Peyer's patch (tissue), 4 donors: ENCODE measurements at places on chromosomes 7 and 10.

GRCh38 chr7:36929791-36930190 is 205.5 kb upstream of the AOAH start:
- DNase-seq = no peak

DNA sequence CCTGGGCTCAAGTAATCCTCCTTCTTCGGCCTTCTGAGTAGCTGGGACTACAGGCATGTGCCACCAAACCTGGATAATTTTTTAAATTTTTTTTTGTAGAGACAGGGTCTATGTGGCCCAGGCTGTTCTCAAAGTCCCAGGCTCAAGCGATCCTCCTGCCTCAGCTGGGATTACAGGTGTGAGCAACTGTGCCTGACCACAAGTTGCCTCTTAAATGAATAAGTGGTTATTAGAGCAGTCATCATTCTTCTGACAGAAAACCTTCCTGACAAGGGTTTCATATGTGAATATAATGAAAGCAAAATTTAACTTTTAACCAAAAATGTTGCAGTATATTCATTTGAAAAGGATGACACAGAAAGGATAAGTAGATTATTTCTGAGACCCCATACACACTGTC is 532.5 kb downstream of the GRM8 start:
- no peak for DNase-seq

DNA sequence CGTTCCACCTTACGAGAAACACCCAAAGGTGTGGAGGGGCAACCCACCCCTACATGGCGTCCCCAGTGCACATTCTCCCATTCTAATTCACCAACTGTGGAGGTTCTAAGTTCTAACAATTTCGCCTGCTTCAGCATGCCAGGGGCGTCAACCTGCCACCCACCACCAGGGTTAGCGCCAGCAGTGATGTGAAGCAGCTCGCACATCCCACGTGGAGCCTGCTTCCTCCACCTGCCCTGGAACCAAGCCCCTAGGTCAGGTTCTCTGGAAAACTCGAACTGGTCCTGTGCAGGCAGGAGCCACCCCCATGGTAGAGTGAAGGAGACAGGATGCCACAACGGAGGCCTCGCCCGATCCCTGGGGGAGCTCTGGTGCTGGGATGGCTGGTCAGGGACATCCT is 33.3 kb upstream of the FXYD4 start:
- no peak for DNase-seq

DNA sequence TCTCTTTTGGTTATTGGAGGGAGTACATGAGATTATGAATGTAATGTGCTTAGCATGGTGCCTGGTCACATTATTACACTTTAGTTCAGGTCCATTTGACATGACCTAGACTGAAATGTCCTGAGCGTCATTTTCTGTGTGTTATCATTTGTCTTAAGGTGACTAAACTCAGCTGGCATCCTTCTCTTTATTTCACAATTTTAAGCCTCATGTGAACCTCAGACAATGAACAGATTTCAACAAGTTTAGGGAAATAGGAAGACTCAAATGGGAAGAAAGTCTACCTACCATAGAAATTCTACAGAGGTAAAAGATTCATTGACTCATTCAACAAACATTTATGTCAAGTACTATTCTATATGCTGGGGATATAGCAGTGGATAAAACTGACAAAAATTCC is 70.2 kb upstream of the EXOC6 start:
- no peak for DNase-seq

GRCh38 chr10:62817121-62817765 is 1.1 kb upstream of the EGR2 start:
- DNase-seq = peak; percentile 77

DNA sequence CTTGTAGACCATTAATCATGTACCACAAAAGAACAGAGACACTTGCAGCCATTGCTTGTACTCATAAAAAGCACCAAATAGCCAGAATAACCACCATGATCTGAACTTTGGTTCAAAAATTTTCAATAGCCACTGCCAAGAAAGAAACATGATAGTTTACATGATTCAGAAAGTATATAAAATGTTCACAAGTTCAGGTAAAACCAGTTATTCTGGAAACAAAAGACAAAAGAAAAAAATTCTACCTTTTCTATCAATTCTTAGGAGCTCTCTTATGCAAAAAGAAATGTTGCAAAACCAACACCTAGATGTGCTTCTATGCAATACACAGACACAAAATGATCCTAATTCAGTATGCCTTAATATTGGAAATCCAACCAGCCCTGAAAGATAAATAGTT is 108.7 kb downstream of the PCLO start:
- DNase-seq = no peak

GRCh38 chr7:121352323-121352722 is 23.5 kb downstream of the WNT16 start:
- no peak for DNase-seq
